ENCODE measurements at places on chromosomes 1 and 21. TPM values are rescaled to one million over a fixed set of nuclear protein-coding genes. Genes with fewer than 3 reads are reported as not detected.
A peak's percentile ranks its signal among the peaks of the same experiment; 100 is the strongest.

WARS2 gene
- 14.4 TPM for total RNA-seq

PTPRF gene
- total RNA-seq, result 180 TPM

C8B gene
- not detected for total RNA-seq

CHAF1B gene
- total RNA-seq, result 2.5 TPM

SLC45A1 gene
- total RNA-seq, result 2.5 TPM

MAP3K7CL gene
- total RNA-seq, result 5.7 TPM

CTXND2 gene
- not detected for total RNA-seq

NBPF26 gene
- 59.3 TPM for total RNA-seq

RGS4 gene
- total RNA-seq, result 10.7 TPM

S100A9 gene
- total RNA-seq, result 225 TPM

C1orf94 gene
- total RNA-seq, result not detected

ETNK2 gene
- 13.7 TPM for total RNA-seq

ZNF648 gene
- total RNA-seq, result 0.53 TPM

DNA sequence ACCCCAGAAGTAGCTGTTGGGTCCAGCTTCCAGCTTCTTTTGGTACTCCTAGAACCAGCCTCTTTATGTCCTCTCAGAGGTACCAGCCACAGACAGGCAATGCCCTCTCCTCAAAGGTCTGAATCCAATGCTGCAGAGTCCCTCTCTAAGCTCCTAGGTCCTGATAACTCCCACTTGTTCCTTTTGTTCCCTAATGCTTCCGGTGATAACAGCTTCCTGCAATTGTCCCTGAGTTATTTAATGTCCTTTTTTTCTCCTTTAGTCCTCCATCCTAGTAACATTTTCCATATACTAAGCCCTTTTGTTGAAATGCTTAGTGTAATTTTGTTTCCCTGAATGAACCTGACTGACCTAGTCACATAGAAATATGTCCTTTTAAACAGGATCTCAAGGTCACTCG, 201.7 kb upstream of the BEND5 start:
- no peak for DNase-seq

- DNase-seq, result no peak
Measured at GRCh38 chr1:100009458-100009857, 39.7 kb downstream of the SLC35A3 start.

- DNase-seq, result no peak
Measured at GRCh38 chr1:167849666-167850065, 64.3 kb downstream of the ADCY10 start.

GRCh38 chr1:5828308-5828935, 163.8 kb downstream of the NPHP4 start:
- no peak for DNase-seq

DNA sequence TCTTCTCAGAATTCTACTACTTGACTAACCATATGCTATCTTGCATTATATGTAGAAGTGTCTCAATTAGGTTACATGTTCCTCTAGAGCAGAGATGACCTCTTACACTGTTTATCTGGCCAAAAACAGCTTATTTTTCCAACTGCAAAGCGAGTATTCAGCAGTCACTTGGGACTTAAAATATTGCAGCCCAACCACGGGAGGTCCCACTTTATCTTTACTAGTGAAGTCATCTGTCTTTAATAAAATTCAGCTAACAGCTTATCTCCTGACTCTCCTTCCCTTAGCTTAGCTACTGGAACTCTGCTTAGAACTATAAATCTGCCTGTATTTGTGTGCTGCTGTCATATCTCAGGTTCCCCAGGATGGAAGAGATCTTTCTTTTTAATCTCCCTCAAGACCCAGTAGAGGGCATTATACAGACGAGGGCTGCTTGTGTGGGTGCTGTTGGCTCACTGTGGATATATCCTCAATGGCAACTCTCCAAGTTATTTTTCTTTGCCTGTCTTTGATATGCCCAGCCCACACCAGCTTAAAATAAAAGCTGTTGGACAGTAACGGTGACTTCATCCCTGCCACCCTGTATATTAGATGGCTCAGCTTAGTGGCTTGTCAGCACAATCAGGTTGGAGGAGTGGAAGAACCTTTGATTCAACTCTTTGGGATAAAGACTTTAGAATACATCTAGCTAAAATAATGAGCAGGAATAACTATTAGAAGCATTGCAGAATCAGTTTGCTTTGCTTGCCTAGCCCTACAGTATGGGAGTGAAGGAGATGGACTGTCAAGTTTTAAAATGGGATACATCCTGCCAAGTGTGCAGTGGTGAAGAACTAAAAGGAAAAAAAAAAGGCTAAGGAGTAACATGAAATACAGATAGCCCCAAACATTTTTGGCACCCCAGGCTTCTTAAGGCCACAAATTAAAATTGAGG, 9.6 kb downstream of the ENSA start:
- no peak for DNase-seq

GRCh38 chr1:85815906-85816305, 107.7 kb upstream of the ZNHIT6 start:
- no peak for DNase-seq

- no peak for DNase-seq
Measured at GRCh38 chr1:17763417-17763816, 8.3 kb downstream of the ACTL8 start.

GRCh38 chr1:39268906-39269305, 64.4 kb downstream of the MACF1 start:
- no peak for DNase-seq

GRCh38 chr1:3087049-3087448, 18.0 kb downstream of the PRDM16 start:
- DNase-seq, result no peak

- DNase-seq, result no peak
Measured at GRCh38 chr1:167152192-167152876, 58.5 kb downstream of the STYXL2 start.

GRCh38 chr1:25118546-25118945, 113.8 kb downstream of the SYF2 start:
- no peak for DNase-seq

GRCh38 chr1:178672434-178672833, 52.6 kb upstream of the RALGPS2 start:
- DNase-seq, result no peak

DNA sequence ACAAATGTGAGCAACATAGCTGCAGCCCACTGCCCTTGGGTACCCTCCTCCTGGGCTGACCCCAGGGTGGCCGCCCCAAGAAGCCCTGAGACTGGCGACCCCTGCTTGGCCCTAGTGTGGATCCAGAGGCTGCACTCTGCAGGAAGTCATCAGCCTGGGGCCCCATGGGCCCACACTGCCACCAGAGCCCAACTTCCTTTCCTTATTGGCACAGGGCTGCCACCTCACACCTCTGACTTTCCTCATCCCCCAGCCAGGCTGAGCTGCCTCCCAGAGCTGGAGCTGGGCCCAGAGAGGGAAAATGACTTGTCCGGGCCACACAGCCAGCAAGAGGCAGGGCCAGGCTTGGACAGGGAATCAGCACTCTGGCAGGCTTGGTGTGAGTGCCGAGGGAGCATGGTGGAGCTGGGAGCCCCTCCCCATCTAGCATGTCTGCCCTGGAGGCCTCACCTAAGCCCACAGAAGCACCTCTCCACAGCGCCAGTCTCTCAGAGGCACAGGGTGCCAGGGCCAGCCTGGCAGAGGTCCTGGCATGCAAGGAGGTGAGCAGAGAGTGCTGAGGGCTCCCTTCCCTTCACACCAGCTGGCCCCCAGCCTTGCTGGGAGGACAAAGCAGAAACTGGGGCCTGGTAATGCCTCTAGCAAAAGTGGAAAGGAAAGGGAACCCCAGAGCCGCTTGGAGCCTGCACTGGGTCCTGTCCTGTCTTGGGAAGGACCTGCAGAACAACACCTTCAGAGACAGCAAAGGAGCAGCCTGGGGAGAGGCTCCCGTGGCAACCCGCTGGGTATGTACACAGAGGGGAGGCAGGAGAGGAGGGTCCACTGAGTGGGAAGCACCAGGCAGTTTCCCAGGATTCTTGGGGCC, 3.2 kb downstream of the RAP1GAP start:
- DNase-seq, result peak; percentile 42

DNA sequence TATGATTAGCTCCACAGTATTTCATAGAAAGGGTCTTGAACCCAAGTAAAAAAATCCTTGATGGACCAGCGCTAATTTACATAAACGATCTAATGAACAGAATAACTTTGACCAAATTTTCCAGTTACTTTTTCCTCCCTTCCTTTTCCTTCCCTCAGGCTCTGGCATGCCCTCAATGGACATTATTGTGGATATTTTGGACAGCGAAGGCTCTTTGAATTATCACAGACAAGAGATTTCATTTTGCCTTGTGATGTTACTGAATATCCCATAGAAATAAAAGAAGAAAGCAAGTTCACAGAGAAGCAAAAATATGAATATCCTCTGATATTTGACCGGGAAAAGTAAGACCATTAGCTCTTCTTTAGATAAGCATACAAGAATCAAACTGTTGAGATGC, 60.3 kb upstream of the EXO1 start:
- DNase-seq, result no peak

DNA sequence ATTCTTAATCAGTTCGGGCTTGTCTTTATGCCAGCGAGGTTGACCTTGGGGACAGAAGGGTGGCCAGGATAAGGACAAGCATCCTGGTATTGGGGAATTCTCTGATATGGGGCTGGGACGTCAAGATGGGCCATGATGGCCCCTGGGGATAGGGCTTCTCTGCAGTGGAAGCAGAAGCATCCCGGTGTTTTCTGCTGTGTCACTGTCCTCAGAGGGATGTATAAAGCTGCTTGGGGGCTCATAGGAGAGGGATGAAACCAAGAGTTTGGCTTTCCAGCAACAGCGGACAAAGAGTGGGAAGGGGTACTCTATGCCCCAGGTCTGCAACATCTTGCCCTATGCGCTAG, 1.4 kb upstream of the ATP1B1 start:
- DNase-seq, result no peak

GRCh38 chr1:156053768-156054499, at the start of gene UBQLN4:
UBQLN4 (minus strand) TSS chr1:156053798; CDS start chr1:156053701, 97 bp downstream.
- DNase-seq, result peak; percentile 93

GRCh38 chr1:119266858-119267257, 101.7 kb upstream of the HAO2 start:
- DNase-seq, result no peak

DNA sequence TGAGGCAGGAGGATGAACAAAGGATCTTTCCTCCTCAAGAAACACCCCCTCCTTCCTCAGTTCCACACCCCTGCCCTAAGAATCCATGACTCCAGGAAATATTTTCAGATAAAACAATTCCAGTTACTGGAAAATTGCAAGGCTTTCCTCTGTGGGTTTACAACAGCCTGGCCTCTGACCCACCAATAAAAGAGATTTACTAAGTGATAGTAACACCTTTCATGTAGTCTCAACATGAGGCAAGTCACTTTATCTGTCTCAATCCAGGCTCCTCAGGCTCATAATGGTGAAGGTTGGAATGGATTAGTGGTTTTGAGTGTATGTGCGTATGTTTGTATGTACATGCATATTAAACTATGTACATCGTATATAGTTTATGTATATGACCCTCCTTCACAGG, 71.4 kb upstream of the PPP2R5A start:
- DNase-seq, result no peak

DNA sequence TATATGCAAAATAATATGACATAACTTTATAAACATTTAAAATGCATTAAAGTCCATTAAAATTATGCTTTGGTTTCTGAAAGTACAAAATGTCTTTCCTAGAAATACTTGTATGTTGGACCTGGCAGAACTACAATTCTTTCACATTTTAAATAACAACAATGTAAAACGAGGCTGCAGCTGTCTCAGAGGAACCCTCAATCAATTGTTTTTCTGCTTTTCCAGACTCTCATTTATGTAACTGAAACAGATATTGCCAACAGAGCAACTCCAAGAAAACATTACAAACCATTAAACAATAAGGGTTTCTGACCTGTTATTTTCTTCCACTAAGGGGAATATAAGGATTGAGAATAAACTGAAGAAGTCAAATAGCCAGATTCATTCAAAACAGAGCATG, 1193.4 kb downstream of the NCAM2 start:
- DNase-seq, result no peak

- DNase-seq, result no peak
Measured at GRCh38 chr1:47502746-47503370, 65.0 kb downstream of the FOXD2 start.

- no peak for DNase-seq
Measured at GRCh38 chr1:109161858-109162606, 48.1 kb downstream of the ELAPOR1 start.

- no peak for DNase-seq
Measured at GRCh38 chr1:89681045-89681729, 48.3 kb downstream of the LRRC8C start.

- no peak for DNase-seq
Measured at GRCh38 chr1:32194984-32195383, 5.4 kb upstream of the CCDC28B start.

DNA sequence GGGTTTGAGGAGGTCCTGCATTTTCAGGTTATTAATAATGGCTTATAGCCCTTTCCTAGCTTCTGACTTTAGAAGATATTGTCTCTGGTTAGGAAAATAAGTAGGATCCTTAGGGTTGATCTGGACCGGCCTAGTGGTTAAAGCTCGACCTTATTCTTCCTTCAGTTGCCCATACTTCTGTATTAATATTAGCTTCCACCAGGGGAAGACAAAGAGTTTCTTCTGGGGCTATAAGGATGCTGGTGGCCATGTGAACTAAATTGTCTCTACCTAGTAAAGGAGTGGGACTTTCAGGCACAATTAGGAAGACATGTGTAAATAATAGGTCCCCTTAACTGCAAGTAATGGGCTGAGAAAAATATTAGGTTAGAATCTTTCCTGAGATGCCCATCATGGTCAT, 20.6 kb upstream of the FCGR2A start:
- DNase-seq, result no peak

DNA sequence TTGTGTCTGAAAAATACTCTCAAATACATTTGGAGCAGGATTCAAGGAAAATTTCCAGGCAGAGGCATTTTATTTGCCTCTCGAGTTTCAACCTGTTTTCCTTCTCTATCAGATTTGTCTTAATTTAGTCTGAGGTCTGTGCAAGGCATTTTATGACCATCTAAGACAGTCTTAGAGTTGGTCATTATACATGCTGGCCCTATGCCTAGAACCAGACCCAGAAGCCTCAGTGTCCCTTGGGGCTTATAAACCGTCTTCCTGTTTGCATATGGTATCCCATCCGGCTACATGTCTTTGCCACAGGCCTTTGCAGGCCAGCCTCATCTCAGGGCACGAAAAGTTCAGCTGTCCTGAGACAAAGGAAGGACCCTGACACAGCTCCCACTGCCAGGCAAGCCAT, 346.1 kb downstream of the SIPA1L2 start:
- DNase-seq, result no peak

DNA sequence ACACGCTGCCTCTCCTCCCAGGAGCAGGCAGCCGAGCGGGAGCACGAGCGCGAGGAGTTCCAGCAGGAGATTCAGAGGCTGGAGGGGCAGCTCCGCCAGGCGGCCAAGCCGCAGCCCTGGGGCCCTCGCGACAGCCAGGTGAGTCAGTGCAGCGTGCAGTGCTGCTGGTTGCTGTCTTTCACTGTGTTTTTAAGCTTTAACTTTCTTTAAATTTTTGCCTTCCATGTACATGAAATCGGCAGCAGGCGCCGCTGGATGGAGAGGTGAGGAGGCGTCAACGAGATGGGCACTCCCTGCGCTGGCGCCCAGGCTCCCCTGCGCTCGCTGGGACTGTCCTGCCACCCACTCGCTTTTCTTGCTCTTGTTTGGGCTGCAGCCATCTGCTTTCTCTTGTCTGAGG, 60.7 kb upstream of the DIP2A start:
- no peak for DNase-seq

GRCh38 chr1:110535985-110536384, 17.0 kb upstream of the KCNA10 start:
- DNase-seq, result no peak
